ENCODE measurements at places on chromosomes 16 and 17.

DNA sequence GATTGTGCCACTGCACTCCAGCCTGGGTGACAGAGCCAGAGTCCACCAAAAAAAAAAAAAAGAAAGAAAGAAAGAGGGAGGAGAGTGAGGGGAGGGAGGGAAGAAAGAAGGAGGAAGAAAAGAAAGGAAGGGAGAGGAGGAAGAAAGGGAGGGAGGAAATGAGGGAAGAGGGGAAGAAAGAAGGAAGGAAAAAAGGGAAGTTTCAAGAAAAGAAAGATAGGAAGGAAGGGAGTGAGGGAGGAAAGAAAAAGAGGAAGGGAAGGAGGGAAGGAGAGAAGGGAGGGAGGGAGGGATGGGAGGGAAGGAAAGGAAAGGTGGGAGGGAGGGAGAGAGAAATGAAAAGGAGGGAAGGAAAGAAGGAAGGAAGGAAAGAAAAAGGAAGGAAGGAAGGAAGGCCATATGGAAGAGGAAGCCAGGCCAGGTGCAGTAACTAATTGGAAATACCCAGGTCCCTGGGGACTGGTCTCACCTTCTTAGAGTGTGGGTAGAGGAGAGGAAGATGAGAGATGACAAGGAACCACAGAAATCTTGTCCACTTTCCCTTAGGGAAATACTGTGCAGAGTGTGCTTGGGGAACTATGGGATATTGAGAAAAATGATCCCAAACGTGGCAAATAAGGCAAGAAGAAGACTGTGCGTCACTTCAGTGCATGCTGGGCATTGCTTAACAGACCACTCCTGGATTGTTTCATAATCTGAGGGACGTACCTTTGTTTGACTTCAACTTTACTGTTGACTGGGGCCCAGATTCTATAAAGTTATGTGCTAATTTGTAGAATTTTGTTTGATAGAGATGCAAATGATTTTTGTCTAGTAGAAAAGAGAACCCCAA lies 15.1 kb upstream of the CSNK2A2 start:
- no peak for DNase-seq

GRCh38 chr17:60249290-60249826 lies 99.6 kb downstream of the CA4 start:
- DNase-seq, result no peak

GRCh38 chr16:85301231-85301630 lies 189.0 kb upstream of the CIBAR2 start:
- DNase-seq, result no peak

- no peak for DNase-seq
These were observed 99.4 kb downstream of the TNFRSF13B start for GRCh38 chr17:16872351-16873173.

DNA sequence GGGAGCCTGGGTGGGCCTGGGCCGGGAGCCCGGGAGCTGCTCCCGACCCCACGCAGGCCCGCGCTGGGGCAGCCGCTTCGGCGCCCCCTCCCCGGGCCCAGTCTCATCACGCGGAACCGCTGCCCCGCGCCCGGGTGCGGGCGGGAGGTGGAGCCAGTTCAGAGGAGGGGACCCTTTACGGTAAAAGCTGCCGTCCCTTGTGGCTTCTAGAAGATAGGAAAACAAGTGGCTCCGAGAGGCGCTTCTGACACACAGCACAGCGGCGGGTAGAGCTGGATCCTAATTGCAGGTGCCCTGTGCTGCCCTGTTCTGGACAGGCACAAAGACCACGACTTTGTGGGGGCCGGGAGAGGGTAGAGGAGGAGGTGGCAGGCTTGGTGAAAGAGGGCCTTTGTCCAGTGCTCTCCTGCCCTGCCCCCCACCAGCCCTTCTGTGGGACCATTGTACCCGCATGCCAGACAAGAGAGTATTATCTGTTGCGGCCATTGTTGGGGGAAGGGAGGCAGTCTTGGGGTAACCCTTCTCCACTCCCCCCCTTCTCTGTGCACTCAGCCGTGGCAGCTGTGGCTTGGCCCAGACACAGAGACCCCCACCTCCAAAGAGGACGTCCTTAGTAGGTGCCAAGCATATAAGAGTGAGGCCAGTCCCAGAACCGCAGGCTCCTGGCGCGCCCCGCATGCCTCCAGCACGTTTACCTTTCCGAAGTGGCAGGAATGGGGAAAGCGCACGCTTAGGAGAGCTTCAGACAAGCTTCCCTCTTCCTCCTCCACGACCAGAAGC lies 736 bp downstream of the CNP start:
- DNase-seq, result peak; percentile 17

DNA sequence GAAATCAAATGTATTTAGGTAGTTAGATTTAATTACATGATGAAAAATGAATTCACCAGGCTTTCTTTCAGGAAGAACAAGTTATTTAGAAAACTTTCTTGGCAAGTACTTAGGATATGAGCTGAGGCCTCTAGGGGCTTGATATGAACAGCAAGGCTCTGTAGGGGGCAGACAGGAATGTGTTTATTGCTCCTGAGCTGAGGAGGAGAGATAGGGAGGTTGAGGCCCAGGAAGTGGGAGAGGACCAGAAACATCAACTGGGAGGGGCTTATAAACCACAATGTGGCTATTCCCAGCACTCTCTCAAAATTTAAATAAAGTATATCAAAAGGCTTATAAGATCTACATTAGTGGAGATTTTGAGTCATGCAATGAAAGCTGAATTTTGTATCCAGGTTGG lies 154.0 kb upstream of the MAF start:
- DNase-seq, result peak; percentile 18

GRCh38 chr17:48577330-48577945 lies 712 bp downstream of the HOXB4 start:
- peak; percentile 61 for DNase-seq

- peak; percentile 94 for DNase-seq
These were observed 84.1 kb upstream of the TOB1 start for GRCh38 chr17:50949989-50950877.

DNA sequence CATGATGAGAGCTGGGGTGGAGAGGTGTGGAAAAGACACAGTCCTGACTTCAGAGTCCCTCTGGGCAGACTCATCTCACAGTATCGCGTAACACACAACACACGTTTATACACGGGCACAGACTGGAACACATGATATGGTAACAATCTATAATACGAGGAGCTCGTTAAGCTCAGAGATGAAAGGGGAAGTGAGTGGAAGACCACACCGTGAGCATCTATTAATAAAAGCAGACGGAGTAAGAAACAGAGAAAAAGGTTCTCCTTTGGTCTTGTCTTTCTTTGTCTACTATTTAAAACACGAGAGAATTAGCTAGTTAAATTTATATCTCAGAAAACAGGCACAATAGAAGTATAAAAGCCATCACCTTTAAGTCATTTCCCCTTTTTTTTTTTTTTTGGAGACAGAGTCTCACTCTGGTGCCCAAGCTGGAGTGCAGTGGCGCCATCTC lies 13.5 kb downstream of the ANKRD11 start:
- no peak for DNase-seq

DNA sequence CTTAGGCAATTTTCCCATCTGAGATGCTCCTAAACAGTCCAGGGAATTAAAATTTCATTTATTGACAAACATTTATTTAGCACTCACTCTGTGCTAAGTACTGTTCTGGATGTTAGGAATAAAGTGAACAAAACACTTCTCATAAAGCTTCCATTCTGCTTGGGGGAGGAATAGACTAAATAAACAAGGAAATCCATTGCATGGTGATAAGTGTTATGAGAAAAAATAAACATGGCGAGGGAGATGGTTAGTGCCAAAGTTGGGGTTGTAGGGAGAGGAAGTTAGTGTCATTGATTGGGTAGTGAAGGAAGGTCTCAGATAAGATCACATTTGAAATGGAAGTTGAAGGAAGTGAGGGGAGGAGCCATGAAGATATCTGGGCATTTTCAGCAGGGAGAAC lies 72.2 kb upstream of the CES5A start:
- DNase-seq, result no peak

GRCh38 chr17:80101011-80101945 lies at the start of gene GAA:
GAA (plus strand) TSS chr17:80101581; CDS start chr17:80104587, 3,006 bp downstream.
- peak; percentile 70 for DNase-seq

DNA sequence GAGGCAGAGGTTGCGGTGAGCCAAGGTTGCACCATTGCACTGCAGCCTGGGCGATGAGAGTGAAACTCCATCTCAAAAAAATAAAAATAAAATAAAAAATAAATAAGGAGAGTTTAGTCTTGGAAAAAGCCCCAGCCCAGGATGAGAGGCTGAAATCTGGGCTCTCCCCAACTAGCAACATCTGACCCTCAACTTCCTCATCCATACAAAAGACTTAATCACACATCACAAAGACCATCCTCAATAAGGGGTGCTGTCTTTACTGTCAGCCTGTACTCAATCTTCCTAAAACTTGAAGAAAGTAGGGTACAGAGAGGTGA lies 11.4 kb upstream of the SLC4A1 start:
- no peak for DNase-seq

- no peak for DNase-seq
These were observed 470 bp downstream of the TRPV3 start for GRCh38 chr17:3556916-3557767.

- peak; percentile 89 for DNase-seq
These were observed 26.6 kb downstream of the MRC2 start for GRCh38 chr17:62653826-62654761.

- DNase-seq, result no peak
These were observed 9.5 kb downstream of the TBX21 start for GRCh38 chr17:47742319-47743181.

All from fibroblast of mammary gland (primary cell).